ENCODE measurements at places on chromosomes 1 and 21.

DNA sequence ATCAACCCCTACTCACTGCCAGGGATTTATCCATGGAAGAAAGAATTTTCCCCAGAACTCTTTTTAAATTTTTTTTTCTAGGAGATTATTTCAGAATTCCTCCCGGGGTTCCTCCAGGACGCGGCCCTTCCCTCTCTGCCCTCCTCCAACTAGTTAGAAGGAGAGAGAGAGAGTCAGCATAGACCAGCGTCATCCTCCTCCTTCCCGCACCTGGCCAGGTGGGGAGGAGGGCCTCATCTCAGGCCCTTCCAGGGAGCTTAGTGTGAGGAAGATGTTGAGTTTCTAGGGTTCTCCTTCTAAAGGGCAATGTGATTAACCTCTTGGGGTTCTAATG is 63.6 kb downstream of the CDK18 start:
- DNase-seq: no peak

DNA sequence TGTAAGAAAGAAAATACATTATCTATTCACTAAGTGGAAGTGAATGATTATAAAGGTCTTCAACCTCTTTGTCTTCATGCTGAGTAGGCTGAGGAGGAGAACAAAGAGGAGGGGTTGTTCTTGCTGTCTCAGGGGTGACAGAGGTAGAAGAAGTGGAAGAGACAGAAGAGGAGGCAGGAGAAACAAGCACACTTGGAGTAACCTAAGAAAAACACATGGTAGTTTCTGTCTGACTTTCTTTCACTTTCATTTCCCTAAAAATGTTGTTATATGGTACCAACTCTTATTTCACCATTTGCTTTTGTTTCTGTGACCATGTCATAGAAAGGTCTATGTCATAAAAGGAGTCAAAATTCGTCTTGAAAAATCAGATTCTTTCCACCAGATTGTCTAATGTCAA is 696.6 kb upstream of the BRINP3 start:
- DNase-seq: no peak

DNA sequence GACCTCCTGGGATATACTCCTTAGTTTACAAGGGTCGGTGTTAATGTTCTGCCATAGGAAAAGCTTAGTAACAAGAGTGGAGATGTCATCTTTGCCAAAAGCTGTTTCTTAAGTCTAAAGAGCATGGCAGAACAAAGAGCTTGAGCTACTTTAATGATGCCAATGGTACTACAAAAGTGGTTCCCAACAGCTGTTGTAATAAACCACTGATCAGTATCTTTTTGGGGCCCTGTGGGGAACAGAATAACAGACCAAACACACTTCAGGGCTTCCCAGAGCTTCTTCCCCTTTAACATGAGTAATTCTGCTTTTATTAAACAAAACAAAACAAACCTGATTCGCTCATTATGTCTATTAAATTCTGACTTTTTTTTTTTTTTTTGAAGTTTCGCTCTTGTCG is 116.3 kb downstream of the NCAM2 start:
- DNase-seq: no peak

- DNase-seq: no peak
These were observed 487.6 kb downstream of the DPYD start for GRCh38 chr1:97433094-97433823.

- DNase-seq: no peak
These were observed 27.7 kb downstream of the SPATA45 start for GRCh38 chr1:212819726-212820125.

DNA sequence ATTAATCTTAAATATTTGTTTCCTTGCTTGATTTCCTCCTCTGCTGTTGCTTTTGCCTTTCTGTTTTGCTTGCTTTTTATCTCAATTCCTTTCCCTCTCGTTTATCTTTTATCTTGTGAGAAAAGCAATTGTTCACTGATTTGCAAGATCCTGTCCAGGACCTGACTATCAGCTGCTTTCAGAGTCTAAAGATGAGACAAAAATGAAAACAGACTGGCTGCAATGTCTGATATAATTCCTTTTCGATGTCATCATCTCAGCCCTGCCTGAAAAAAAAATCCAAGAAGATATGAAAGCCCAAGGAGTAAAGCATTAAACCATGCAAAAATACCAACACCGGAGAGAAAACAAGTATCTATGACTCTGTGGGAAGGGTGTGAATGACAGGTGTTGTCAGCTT is 225.5 kb downstream of the PATJ start:
- no peak for DNase-seq
